Spinal cord (tissue), 10 donors: ENCODE measurements at places on chromosomes 7 and 10. TPM values are rescaled to one million over a fixed set of nuclear protein-coding genes. Genes with fewer than 3 reads are reported as not detected.

Gene ASZ1
- total RNA-seq, result not detected

Gene CCAR1
- 31.2 TPM for total RNA-seq

Gene FFAR4
- 0.06 TPM for total RNA-seq

Gene SLC18A3
- 1.9 TPM for total RNA-seq

Gene KCP
- 1.5 TPM for total RNA-seq

Gene WNT16
- total RNA-seq, result 12.0 TPM

DNA sequence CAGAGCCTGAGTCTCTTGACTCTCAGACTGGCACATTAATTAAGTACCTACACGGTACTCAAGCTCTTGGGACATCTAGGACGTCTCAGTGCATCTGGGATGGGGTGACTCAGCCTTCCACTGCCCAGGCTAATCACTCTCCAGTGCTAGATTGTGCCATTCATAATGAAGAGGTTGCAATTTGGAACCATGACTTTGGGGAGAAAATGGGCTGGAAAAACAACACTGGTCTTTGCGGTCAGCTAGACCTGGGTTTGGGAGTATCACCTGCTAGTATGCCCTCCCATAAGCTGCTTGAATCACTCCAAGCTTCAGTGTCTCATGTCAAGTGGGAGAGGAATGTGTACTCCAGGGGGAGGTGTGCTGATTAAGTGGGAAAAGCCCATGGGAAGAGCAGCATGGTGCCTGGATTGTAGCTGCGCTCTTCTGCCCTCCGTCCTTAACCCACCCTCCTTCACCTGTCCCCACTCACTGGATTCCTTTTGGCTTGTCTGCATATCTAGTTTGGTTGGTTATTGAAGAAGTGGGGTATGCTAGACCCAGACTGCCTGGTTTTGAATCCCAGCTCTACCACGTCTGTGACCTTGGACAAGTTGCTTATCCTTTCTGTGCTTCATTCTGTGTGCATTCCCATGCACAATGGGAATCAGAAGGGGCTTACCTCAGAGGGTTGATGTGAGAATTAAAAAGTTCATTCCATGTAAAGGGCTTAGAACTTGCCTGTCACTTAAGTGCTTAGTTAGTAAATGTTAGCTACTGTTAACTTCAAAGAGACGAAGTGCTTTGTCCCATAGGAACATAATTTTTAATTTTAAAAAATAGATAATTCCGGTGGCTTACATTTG, 3.8 kb downstream of the NFE2L3 start:
- H3K4me1 ChIP-seq, result peaks cover 19% of the 10 kb centered on the region
- no peak overlapping the region for H3K27ac ChIP-seq
- H3K27me3 ChIP-seq, result peaks cover 43% of the 10 kb centered on the region
- no peak overlapping the region for H3K4me3 ChIP-seq
- DNase-seq, result no peak

- no peaks in the 10 kb centered on the region for H3K36me3 ChIP-seq
- DNase-seq, result no peak
- no peaks in the 10 kb centered on the region for H3K4me1 ChIP-seq
- H3K27ac ChIP-seq, result peak overlapping the region; percentile 29
These were observed 70.1 kb downstream of the MCU start for GRCh38 chr10:72762042-72762441.

GRCh38 chr7:155778349-155778748, 33.9 kb downstream of the SHH start:
- H3K36me3 ChIP-seq, result peaks cover 67% of the 10 kb centered on the region
- DNase-seq, result no peak
- no peak overlapping the region for H3K4me3 ChIP-seq
- H3K4me1 ChIP-seq, result no peaks in the 10 kb centered on the region
- no peaks in the 10 kb centered on the region for H3K27me3 ChIP-seq

GRCh38 chr7:77157446-77157845, 35.0 kb downstream of the CCDC146 start:
- DNase-seq, result no peak
- no peaks in the 10 kb centered on the region for H3K36me3 ChIP-seq
- H3K4me3 ChIP-seq, result no peak overlapping the region
- no peaks in the 10 kb centered on the region for H3K27me3 ChIP-seq

DNA sequence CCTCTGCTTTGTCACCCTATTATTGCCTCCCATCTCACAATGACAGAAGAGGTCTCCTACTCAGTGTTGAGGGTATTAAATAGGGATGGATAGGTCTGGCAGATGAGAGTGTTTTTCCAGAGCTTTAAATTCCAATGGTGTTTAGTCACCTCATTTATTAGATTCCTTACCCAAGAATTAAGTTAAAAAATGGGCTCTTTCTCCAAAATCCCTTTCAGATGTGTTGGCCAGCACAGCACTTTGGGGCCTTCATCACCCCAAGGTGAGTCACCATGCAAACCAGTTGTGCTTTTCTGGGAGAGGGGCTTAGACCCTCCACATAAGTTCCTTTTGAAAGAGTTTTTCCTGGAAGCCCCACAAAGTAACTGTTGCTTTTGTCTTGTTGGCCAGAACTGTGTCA, 78.4 kb downstream of the CYP26A1 start:
- no peaks in the 10 kb centered on the region for H3K27me3 ChIP-seq
- no peak for DNase-seq
- no peaks in the 10 kb centered on the region for H3K36me3 ChIP-seq
- H3K4me3 ChIP-seq, result no peak overlapping the region
- no peaks in the 10 kb centered on the region for H3K4me1 ChIP-seq

DNA sequence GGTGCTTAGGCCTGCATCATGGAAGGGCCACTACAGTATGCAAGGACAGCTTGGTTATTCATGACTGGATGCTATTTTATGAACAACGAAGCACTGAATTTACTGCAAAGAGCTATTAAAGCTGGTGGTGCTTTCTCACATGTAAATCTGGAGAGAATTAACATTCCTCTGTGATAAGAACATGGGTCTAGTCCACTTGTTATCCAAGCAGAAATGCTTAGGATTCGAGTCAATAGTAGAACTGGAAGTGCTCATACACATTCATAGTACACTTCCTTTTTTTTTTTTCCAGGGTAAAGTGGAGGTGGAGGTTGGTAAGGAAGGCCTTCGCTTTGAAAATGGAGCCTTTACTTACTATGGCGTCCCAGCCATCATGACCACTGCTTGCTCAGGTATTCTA, 35.0 kb downstream of the CNNM1 start:
- peaks cover 6% of the 10 kb centered on the region for H3K36me3 ChIP-seq
- H3K27me3 ChIP-seq, result no peaks in the 10 kb centered on the region
- no peak overlapping the region for H3K4me3 ChIP-seq
- no peak overlapping the region for H3K27ac ChIP-seq

DNA sequence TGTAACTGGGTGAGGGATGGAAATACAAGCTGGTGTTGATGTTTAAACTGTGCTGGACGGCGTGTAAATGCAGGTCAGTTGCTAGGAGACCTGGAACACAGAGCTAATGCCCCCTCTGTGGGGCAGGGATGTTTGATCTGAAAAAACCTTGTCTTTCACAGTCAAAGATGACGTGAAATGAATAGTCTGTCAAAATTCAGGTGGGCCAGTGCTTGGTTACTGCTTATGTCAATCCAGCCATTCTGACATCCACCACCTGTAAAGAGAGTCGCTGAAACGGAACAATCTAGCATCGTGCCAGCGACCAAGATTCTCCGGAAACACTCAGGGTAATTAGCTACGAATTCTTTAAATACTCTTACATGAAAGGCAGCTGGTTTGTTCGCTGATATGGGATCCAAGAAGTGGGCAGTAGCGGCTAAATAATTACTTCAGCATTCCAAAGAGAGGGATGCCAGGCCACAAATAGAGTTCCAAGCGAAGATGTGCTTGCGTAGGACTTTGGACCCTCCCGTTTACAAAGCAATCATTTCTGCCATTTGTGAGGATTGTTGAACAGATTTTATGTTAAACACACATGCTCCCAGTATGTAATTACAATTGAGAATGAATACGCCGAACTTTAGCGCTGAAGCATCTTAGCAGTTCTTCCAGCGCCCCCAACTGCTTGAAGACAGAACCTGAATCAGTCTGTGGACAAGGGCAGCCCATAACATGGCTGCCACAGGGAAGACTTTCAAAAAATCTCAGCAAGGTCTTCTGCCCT, 7.3 kb upstream of the ASB4 start:
- H3K27ac ChIP-seq, result peak overlapping the region; percentile 9
- no peaks in the 10 kb centered on the region for H3K4me1 ChIP-seq
- DNase-seq, result peak; percentile 85
- H3K36me3 ChIP-seq, result no peaks in the 10 kb centered on the region
- peak overlapping the region; percentile 13 for H3K4me3 ChIP-seq
- H3K27me3 ChIP-seq, result no peaks in the 10 kb centered on the region

- no peaks in the 10 kb centered on the region for H3K4me1 ChIP-seq
- no peaks in the 10 kb centered on the region for H3K36me3 ChIP-seq
- no peak overlapping the region for H3K27ac ChIP-seq
- DNase-seq, result no peak
These were observed 230.8 kb downstream of the CXCL12 start for GRCh38 chr10:44153918-44154670.

DNA sequence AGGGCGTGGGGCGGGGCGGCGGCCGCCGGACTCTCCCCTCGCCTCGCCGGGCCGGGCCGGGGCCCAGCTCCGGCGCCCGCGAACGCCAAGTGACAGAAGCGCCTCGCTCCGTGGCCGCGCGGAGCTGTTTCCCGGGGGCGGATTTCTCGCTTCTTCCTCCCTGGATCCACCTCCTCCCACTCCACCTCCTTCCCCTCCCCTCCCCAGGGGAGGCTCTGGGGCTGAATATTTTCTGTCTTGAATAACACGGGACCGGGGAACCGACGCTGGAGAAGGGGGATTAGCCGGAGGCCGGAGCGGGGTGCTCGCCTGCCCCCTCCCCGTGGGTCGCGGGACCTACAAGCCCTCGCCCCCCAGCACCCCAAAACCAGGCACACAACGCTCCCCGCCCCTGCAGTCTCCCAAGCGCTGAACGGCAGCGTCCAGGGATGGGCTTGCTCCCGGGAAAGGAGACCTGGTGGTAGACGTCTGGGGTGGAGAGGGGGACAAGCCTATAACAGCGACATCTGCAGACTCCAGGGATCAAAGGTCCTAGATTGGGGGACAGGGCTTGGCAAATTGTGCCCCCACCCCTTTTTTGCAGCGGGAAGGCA, at the start of gene ARHGAP21:
Gene ARHGAP21, minus strand, starts transcription at position 100 of the 593 bp plus-strand sequence. CDS start 1,988 bp downstream, outside the sequence.
- H3K4me3 ChIP-seq, result peak within 1 kb of the TSS; percentile 88
- peaks cover 9% of the 10 kb centered on the region for H3K4me1 ChIP-seq
- H3K27ac ChIP-seq, result peak within 1 kb of the TSS; percentile 99
- peaks cover 6% of the 10 kb centered on the region for H3K36me3 ChIP-seq
- H3K27me3 ChIP-seq, result no peaks in the 10 kb centered on the region

GRCh38 chr7:70446448-70447143, 685.3 kb upstream of the GALNT17 start:
- no peak overlapping the region for H3K27ac ChIP-seq
- no peaks in the 10 kb centered on the region for H3K36me3 ChIP-seq
- no peak for DNase-seq

DNA sequence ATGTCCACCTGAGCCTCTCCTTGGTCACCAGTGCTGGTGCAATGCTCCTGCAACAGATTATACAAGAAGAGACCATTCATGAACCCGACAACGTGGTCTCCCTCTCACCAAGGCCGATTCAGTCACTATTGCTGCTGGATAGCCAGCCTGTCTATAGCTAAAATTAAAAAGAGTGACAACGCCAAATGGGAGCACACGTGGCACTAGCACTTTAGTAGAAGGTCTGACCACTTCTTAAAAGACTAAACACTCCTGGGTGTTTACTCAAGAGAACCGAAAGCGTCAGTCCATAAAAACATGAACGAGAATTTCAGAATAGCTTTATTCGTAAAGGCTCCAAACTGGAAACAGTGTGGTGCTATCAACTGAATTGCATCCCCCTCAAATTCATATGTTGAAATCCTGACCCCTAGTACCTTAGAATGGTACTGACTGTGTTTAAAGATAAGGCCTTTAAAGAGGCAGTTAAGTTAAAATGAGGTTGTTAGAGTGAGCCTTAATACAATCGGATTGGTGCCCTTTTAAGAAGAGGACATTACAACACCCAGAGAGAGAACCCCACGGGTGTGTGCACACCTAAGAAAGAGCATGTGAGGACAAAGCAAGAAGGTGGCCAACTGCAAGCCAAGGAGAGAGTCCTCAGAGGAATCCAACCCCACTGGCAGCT, 4.4 kb upstream of the GALNTL5 start:
- H3K4me3 ChIP-seq, result no peak overlapping the region
- DNase-seq, result no peak
- no peaks in the 10 kb centered on the region for H3K4me1 ChIP-seq
- H3K27ac ChIP-seq, result no peak overlapping the region

DNA sequence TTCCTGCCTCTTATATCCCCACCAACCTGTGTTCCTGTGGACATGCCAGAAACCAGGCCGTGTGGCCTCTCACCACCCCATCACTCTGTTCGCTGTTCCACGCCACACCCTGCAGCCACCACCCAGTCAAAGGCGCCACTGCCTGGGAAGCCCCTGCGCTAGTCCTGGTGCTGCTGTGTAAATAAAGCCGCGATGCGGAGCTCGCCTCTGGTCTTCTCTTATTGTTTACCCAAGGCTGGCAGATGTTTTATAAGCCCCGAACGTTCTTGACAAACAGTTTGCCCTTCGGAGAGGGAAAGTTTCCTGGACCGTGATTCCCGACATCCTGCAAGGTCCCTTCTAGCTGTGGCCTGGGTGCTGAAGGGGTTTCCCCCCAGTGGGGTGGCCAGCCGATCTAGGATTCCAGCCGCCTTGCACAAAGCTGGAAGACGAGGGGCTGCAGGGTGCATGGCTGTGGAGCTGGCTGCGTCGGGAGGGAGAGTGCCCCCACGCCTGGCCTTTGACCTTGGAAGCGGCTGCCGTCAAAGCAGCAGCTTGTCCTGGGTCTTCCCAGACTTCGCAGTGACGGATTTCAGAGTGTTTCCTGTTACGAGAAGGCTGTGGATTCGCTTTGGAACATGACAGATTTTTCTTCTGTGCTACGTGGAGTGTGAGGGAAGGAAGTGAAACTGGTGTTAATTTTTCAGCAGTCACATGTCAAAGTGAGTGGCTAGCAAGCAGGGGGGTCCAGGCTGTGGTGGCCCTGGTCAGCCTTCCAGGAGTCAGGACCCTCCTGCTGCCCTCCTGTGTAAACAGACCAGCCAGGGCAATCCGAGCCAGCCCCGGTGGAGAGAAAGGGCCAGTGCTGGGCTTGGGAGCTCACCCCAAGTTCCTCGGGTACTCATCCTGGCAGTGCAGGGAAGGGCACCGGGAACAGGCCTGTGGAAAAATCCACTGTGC, 61.6 kb downstream of the LHPP start:
- no peak overlapping the region for H3K27ac ChIP-seq
- DNase-seq, result no peak
- peaks cover 35% of the 10 kb centered on the region for H3K36me3 ChIP-seq
- no peak overlapping the region for H3K4me3 ChIP-seq
- peaks cover 49% of the 10 kb centered on the region for H3K4me1 ChIP-seq

- H3K4me1 ChIP-seq, result peaks cover 84% of the 10 kb centered on the region
- peaks cover 26% of the 10 kb centered on the region for H3K36me3 ChIP-seq
- DNase-seq, result no peak
- peak overlapping the region; percentile 53 for H3K4me3 ChIP-seq
- peaks cover 5% of the 10 kb centered on the region for H3K27me3 ChIP-seq
These were observed 913 bp downstream of the ADCYAP1R1 start for GRCh38 chr7:31052841-31053601.
